Cortex of kidney (tissue), 1 donor: ENCODE measurements at places on chromosomes 4 and X.

GRCh38 chr4:101027721-101028120, 319.6 kb downstream of the PPP3CA start:
- no peak for DNase-seq

GRCh38 chr4:146143888-146144287, 31.6 kb upstream of the LSM6 start:
- no peak for DNase-seq

DNA sequence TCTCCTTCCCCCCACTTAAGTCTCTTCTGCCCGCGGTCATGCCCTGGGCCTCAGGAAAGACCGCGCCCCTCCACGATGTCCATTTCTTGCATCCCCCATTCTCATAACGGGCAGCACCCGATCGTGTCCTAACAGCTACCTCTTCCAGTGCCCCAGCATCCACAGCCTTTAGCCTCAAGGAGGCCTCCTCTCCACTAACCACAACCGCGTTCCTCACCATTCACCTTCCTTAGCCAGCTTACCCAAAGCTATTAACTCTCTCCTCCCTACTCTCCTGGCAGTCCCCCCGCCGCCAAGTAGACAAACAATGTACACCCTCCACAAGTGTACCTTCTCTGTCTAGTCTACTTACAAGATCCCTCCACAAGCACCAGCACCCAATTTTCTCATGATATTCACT, 58.6 kb upstream of the PAGE5 start:
- DNase-seq, result no peak

DNA sequence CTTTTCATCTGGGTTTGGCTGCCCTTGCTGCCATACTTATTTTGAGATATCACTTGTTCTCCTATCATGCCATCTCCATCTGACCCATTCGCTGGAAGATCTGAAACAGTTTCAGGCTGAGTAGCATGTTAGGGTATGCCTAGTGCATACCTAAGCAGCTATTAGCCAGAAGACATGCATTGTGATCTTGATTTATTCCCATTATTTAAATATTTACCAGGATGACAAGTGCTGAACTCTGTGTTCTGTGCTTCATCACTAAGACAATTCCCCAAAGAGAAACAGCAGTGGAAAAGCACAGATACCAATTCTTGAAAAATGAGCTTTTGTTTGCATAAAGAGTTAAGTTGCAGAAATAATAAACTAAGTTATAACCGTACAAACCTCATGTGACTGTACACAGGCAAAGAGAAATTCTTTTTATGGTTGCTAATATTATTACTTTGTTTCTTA, 271.0 kb upstream of the ARSJ start:
- no peak for DNase-seq

- no peak for DNase-seq
Measured at GRCh38 chr4:175927121-175927520, 115.1 kb upstream of the GPM6A start.

DNA sequence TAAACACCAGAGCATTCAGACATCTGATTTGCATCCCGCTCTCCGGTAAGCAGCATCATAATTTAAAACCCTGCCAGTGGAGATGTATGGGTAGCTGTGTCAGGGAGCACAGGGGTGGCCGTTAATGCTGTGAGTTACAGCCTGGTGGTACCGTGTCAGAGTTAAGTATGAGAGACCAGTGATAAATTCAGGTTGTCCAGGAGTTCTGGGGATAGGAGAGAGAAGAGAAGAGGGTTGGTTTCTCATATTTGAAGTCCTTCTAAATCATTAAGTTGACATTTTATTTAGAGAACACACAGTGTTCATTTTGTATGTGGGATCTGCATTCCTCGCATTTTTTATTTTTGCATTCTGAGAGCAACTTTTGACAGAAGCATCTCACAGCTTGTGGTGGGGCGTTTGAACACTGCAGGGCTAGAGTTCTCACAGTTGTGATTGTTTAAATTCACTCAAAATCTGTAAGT, 157.6 kb downstream of the DCLK2 start:
- no peak for DNase-seq

- no peak for DNase-seq
Measured at GRCh38 chr4:27000820-27001219, 140.2 kb downstream of the STIM2 start.

DNA sequence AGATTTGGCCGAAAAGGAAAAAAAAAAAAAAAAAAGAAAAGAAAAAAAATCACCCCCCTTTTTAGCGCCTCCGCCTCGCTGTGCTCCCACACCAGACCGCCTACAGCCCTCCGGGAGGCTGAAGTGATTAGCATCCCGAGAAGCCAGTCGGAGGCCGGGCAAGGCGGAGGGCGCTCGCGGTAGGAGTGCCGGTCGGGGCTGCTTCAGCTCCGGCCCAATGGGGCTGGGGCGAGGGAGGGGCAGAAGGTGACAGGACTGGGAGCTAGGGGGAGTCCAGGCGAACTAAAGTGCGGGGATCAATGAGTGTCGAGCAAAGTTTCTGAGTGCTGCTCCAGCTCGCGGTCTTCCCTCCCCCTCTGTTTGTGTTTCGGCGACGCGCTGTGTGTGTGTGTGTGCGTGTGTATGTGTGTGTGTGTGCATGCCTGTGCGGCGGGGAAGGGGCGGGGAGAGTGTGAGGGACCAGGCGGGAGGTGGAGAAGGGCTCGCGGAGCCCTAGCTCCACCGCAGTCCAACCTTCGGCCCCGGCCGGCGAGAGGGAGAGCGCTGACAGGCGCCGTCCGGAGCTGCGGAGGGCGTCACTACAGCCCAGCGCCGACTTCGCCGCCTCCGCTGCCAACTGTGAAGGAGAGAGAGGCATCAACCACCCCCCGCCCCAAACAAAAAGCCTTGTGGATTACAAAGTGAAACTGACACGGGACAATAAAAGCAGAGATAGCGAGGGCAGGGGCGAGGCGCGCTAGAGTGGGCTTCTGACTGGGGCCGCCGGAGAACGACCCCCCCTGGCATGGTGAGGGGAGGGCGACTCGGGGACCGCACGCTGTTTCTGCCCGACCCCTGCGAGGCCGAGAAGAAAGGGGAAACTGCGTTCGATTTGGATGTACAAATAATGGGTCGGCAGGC, at the start of gene FAT4:
FAT4 (plus strand) TSS at position 280 of the 900 bp plus-strand sequence. CDS start 1,457 bp downstream, outside the sequence.
- peak; percentile 17 for DNase-seq

GRCh38 chrX:116239944-116240840, 69.6 kb downstream of the AGTR2 start:
- DNase-seq, result no peak

- DNase-seq, result no peak
Measured at GRCh38 chrX:110315551-110315950, 2.3 kb downstream of the AMMECR1 start.
